ENCODE measurements at places on chromosomes 4 and X. TPM values are rescaled to one million over a fixed set of nuclear protein-coding genes. Genes with fewer than 3 reads are reported as not detected.

KLHL13 gene
- 3.1 TPM for total RNA-seq

- peaks cover 5% of the 10 kb centered on the region for H3K4me1 ChIP-seq
- H3K4me3 ChIP-seq, result no peak overlapping the region
- no peaks in the 10 kb centered on the region for H3K27me3 ChIP-seq
- no peak for DNase-seq
Observed at GRCh38 chr4:147689067-147689466, 5.1 kb upstream of the PRMT9 start.

SH3BGRL gene
- 132 TPM for total RNA-seq

CCDC160 gene
- total RNA-seq, result 1.5 TPM

PRRG3 gene
- 0.17 TPM for total RNA-seq

DNA sequence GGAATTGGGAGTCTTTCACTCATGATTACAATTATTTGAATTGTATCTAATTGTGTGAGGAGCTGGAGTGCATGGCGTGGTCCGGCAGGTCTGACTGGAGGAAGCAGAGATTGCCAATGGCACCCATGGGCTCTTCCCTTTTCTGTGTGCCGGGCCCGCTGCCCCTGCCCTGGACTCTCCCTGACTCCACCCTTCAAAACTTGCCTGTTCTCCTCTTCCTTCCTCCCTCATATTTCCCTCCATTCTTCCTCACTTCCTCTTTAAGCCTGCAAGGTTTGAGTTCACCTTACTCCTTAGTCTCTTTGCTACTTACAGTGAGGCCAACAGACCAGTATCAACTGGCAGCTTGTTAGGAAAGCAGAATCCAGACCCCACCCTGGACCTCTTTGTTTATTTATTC is 6.5 kb upstream of the STBD1 start:
- no peaks in the 10 kb centered on the region for H3K36me3 ChIP-seq
- DNase-seq, result no peak
- no peak overlapping the region for H3K4me3 ChIP-seq
- peaks cover 11% of the 10 kb centered on the region for H3K4me1 ChIP-seq
- no peaks in the 10 kb centered on the region for H3K27me3 ChIP-seq

TMEM185A gene
- total RNA-seq, result 28.8 TPM

DNA sequence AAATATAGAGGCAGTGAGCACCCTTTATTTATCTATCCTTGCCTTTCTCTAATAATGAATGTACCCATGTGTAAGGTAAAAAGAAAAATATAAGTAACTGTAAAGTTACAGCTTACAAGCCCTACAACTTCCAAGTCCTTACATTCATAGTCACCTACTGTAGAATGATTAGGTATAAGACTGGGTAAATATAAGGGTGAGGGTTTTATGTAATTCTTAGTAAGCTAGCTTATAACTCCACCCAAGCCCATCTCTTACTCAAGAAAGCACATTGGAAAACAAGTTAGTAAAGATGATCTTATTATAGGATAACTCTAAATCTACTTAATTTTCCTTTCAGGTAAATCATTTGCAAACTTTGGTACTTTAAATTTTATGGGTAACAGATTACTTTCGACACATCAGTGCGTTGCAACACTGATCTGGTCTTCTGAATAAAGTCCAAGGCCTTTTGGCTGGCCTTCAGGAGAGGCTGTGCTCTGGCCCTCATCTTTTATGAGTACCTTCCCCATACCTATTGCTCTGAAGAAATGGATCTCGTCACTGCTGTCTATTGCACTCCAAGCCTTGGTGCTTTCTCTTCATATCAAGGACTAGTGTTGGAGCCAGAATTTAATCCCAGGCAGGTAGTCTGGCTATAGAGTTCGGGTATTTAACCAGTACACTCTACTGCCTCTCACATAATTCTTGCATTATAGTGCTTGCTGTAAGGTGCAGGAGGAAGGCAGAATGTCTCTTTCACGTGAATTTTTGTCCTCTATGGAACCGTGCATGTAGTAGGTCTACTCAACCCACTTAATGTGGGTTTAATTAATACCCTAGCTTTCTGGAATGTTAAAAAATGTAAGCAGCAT is 443.6 kb upstream of the AR start:
- no peaks in the 10 kb centered on the region for H3K36me3 ChIP-seq
- H3K27me3 ChIP-seq, result no peaks in the 10 kb centered on the region
- no peaks in the 10 kb centered on the region for H3K4me1 ChIP-seq
- H3K27ac ChIP-seq, result no peak overlapping the region

XAGE2 gene
- total RNA-seq, result not detected

- H3K27me3 ChIP-seq, result no peaks in the 10 kb centered on the region
- H3K4me1 ChIP-seq, result no peaks in the 10 kb centered on the region
- DNase-seq, result no peak
Observed at GRCh38 chrX:153565996-153566580, 32.9 kb downstream of the CCNQ start.

CXCR3 gene
- total RNA-seq, result not detected

DNAAF6 gene
- not detected for total RNA-seq

Measured in astrocyte (in vitro differentiated cells and primary cell).